ENCODE measurements at places on chromosomes 2 and 18.

DNA sequence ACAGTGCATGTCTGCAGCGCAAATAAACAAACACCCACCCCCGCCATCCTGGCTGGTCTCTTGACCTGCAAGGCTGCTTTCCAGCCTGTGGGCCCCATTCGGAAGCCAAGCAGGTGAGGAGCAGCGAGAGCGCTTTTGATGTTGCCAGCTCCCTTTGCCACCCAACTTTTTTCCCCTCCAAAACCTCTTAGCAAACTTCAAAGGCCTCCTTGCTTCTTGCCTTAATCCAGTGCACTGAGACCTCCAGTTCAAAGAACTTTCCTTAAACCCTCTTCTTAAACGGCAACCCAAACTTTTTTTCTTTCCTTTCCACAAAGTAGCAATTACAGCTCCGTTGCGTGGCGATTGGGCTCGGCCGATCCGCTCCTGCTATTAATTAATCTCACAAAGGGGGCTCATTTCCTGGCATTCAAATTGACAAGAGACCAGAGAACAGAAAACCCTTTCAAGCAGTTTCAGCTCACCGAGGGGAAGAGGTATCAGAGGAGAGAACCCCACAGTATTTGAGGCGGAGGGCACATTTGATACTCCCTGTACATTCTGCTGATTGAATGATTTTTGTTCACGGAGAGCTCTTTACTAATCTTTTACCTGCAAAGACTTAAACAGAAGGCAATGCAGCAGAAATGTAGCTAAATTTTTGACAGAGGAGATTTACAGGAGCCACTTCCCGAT lies 531.4 kb downstream of the TMEM182 start:
- DNase-seq: no peak

DNA sequence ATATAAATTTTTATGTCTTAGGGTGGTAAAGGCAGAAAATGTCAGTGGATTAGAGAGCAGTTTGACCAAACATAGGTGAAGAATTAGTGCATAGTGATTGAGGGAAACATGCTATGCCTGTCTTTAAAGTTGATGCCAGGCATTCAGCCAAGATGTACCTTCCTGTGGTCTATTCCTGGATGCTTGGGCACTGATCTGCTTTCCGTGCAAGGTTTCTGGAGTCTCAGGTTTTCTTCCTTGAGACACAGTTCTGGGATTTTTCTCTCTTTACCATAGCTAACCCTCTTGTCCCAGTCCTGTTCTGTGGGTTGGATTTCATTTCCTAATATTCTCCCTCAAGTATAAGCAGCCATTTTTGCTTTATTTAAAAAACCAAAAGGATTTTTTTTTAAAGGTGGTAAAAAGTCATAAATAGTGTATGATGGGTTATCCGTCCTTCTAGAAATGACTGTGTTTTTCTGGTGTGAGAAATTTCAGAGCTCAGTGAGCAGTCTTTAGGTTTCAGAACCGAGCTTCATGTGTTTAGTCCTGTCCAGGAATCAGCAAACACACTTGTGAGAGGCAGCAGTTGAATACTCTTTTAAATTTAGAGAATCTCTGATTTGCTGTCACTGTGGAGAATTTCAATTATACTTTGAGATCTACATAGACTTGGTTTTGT lies 43.0 kb upstream of the CYBRD1 start:
- no peak for DNase-seq

- DNase-seq: no peak
Measured at GRCh38 chr2:12610314-12610713, 106.4 kb upstream of the TRIB2 start.

DNA sequence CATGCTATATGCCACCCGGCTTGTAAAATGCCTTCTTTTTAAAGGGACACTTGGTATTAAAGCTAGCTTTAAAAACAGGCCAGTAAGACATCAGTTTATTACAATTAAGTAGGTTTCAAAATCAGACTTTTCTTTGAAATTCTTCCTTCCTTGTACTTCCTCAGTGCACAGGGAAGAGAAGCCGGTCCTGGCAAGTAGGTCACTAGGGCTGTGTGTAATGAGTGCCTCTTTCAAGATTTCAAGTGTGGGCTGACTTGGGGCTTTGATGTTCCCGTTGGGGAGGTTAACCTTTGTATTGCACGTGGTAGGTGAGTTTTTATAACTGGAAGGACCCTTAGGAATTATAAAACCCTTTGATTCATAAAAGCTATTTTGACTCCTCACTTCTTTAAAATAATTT lies 566.4 kb upstream of the ID2 start:
- no peak for DNase-seq

DNA sequence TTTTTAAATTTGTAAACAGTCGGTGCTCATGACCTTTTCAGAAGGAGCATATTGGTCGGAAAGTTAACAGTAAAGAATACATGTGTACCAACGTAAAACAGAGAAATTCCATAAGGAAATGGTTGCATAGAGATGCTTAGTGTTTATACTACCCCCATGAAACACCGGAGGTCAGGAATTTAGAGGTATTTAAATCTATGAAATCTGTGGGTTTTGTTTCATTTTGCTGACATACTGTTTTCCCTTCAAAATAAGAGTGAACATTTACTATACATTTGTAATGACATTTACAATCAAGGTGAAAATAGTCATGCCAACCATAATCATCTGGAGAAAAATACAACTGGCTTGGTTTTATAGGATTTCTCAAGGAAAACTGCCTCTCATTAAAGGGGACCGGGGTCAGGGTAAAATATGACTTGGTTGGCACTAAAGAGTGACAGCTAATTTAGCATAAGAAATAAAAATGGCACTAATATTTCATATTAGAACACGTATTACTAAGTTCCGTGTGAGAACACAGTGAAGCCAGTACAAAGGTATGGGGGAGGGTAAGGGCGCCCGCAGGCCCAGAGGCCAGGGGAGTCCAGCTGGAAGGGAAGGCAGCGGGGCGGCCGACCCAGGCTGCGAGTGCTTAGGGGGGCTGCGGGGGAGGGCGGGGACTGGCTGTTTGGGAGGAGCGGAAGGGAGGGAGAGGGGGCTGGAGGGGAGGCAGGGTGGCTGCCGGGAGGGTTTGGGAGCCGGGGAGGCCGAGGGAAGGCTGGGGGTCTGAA lies 1.1 kb upstream of the RNU4ATAC start:
- DNase-seq: no peak

GRCh38 chr2:107810734-107811133 lies 16.0 kb upstream of the RGPD4 start:
- no peak for DNase-seq
